Articular chondrocyte of knee joint (primary cell): ENCODE measurements at places on chromosomes 7 and 10. TPM values are rescaled to one million over a fixed set of nuclear protein-coding genes. Genes with fewer than 3 reads are reported as not detected.

The TMEM168 gene
- total RNA-seq = 32.6 and 38.4 TPM in 2 replicates

The CPVL gene
- 0.26 and 0.54 TPM in 2 replicates for total RNA-seq

The SPRN gene
- 0.11 and 0.13 TPM in 2 replicates for total RNA-seq

The PRKCQ gene
- total RNA-seq = 0.11 and 0.13 TPM in 2 replicates

The INMT gene
- 0.13 and 0.65 TPM in 2 replicates for total RNA-seq

The UBTD1 gene
- total RNA-seq = 14.0 and 16.1 TPM in 2 replicates

The TECPR1 gene
- 14.3 and 17.0 TPM in 2 replicates for total RNA-seq

The HOXA1 gene
- 0.54 and 0.65 TPM in 2 replicates for total RNA-seq
